ENCODE measurements at places on chromosomes 1 and 21. TPM values are rescaled to one million over a fixed set of nuclear protein-coding genes. Genes with fewer than 3 reads are reported as not detected.

DNA sequence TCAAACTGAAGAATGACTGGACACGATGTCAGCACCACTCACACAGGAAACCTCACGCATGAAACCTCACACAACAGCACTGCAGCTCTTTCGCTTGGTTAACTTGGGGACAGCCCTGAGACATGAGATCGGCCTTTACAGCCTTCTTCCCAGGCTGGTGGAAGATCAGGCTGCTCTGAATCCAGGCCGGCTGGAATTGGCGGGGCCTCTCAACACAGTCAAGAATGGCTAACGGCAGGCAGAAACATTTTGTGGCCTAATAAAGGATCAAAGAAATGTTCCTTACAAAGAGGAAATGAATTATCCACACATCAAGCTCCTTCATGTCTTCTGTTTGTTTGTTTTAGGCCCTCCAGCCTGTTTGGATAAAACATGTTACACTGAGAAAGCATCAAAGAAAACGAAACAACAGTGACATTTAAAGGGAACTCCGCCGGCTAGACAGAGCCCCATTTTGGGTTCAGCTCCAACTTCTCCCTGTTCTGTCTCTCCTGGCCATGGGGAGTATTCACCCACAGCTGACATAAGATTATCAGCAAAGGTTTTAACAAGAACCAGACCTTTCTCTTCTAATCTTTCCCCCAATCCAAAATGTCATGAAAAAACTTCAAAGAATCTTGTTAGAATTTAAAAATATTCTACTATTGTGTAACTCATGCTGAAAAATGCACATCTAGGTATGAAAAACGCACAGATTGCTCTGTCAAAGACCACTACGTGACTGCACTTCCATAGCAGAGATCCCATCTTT lies 131.2 kb downstream of the SLC45A1 start:
- no peak for DNase-seq

DNA sequence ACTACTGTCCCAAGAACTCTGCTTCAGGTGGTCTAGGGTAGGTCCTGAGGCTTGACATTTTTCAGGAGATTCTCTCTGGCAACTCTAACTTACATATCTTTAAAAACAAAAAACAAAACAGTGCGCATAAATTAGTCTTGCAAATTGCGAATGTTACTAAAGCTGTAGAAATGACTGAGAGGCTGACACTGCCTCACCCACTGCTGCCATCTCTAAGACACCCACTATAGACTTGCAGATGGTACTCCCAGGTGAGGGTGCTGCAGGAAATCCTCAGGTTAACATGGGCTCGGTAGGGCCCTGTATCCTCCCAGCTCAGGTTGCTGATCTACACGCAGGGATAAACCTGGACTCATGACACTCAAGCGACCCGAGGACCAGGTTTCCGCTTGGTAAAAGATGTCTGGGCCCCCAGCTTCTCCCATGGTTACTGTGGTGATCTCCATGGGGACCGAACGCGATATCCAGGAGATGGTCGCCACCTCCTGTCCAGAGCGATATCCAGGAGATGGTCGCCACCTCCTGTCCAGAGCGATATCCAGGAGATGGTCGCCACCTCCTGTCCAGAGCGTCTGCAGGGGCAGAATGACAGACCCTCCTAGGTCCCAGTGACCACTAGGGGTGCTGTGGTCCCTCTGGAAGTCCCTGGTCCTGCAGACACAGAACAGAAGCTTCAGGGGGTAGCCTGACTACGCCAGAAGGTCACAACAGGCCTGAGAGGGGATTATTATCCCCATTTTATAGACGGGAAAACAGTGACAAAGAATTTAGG lies 16.2 kb upstream of the LY9 start:
- DNase-seq = no peak

GRCh38 chr1:203663821-203664220 lies 37.2 kb downstream of the ATP2B4 start:
- DNase-seq = no peak

The AXDND1 gene
- not detected for total RNA-seq

DNA sequence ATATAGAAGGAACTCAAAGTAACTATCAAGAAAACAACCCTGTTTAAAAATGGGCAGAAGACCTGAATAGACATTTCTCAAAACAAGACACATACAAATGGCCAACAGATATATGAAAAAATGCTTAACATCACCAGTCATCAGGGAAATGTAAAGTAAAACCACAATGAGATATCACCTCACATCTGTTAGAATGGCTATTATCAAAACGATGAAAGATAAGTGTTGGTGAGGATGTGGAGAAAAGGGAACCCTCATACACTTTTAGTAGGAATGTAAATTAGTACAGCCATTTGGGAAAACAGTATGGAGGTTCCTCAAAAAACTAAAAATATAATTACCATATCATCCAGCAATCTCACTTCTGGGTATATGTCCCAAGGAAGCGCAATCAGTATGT lies 3.0 kb downstream of the CTSS start:
- DNase-seq = no peak

- no peak for DNase-seq
These were observed 64.7 kb downstream of the SGIP1 start for GRCh38 chr1:66598670-66599069.

- DNase-seq = no peak
These were observed 766 bp downstream of the ATP2B4 start for GRCh38 chr1:203627398-203627797.

- peak; percentile 93 for DNase-seq
These were observed 63.9 kb upstream of the EFHD2 start for GRCh38 chr1:15345705-15346345.

DNA sequence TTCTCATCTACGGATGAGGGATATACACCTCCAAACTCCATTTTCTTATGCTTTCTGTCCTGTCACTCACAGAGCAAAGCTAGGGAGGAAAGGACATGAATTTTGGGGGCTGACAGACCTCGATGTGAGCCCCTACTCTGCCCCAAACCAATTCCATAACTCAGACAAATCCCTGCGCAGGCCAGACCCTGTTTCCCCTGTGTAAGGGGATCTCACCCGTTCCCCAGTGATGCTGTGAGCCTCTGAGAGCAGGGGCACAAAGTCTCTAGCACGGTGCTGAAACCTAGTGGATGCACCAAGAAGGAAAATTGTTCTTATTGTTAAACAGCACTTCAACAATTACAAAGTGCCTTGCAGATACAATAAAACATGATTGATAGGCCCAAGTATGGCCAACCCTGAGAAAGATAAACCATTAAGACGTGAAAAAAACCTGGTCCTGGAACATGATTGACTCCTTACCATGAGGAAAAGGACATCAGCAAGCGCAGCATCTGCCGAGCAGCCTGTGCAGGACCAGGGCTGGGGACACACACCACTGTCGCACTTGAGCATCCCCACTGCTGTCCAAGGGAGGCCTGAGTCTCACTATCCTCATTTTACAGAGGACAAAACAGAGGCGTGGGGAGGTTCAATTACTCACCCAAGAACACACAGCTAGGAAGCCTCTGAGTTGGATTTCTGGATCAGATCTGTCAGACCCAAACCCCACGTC lies 137.8 kb downstream of the GLIS1 start:
- no peak for DNase-seq

GRCh38 chr1:234836776-234837357 lies 226.9 kb upstream of the IRF2BP2 start:
- DNase-seq = no peak

DNA sequence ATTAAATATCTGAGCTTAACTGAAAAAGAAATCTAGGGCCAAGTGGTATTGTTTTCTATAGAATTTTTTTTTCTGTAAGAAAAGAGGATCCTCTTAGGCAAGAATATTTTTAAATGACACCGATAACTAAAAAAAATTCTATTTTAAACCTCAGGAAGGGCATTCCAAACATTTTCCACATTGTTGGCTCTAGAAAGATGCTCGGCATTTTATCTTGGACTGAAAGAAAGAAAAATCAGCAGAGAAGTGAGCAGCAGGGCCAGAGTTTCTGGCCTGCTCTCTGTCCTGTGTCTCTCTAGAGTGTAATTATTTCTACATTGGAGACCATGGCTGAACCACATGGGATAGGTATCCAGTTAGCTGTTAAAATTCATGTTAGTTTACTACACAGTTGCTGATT lies 192.5 kb upstream of the GREM2 start:
- no peak for DNase-seq

- DNase-seq = no peak
These were observed 46.2 kb downstream of the MACF1 start for GRCh38 chr1:39250460-39251240.

- DNase-seq = no peak
These were observed 78.7 kb downstream of the SSBP3 start for GRCh38 chr1:54327386-54328065.

GRCh38 chr1:178644308-178645120 lies 80.5 kb upstream of the RALGPS2 start:
- DNase-seq = no peak

DNA sequence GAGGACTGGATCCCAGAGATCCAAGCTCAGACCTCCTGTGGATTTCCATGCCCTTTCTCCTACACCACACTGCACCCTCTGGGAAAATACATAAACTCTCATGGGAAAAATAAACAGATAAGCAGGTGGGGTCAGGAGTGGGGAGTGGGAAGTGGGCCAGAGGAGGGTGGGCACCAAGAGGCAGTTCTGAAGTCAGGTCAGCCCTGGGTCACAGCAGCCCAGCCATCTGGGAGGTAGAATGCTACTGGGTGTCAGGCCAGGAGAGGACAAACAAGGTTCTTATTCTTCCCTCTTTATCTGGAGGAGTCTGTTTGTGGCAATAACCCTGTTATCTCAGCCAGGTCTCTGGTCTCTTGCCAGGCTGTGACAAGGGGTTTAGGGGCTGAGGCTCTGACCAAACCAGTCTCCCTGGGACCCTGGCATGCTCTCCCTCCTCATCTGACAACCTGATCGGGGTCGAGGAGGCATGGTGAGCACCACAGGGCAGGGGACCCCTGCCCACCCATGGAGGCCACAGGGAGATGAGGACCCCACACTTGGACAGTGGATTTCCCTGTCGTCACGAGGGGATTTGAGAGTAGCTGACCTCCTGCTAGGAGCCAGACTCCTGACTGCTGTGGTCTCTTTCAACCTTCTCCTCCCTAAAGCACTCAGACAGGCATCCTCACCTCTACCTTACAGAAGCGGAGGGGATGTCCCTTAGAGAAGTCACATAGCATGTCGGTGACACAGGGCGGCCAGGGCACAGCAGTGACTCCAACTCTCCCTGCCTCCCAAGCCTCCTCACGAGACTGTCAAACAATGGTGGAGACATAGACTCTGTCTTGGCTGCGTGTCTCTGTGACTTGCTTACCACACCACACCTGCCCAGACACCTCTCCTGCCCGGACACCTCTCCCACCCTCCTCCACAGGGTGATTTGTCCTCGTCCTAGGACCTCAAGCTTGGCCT lies 51.3 kb upstream of the IFFO2 start:
- no peak for DNase-seq

- no peak for DNase-seq
These were observed 195.0 kb upstream of the OLFM3 start for GRCh38 chr1:102191723-102192122.

GRCh38 chr1:63612564-63612963 lies 19.4 kb downstream of the PGM1 start:
- no peak for DNase-seq

The DSCAM gene
- total RNA-seq = 0.06 TPM

DNA sequence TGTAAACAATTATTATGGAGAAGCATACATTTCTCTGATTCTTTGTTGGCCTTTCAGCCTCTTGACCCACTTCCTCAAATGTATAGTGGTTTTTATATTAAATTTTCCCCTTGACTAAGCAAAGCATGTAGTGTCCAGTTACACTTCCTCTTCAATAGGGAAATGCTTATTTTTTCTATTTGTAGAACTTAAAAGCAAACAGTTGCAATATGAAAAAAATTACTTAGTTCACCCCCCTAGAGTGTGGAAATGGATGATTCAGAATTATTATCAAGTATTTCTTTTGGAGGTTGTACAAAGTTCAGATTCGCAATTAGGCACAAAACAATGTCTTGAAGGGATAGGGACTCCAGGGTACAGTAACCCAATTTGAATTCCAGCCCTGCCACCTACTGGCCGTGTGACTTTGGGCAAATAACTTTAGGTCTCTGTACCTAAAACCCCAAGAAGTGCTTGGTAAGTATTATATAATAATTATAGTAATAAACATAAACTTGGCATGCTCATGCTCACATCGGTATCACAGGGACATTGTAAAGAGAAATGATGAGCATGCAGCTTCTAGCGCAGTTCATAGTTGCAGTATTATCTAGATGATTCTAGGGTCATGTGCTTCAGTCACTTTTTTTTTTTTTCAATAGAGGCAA lies 28.6 kb upstream of the IFNGR2 start:
- no peak for DNase-seq

DNA sequence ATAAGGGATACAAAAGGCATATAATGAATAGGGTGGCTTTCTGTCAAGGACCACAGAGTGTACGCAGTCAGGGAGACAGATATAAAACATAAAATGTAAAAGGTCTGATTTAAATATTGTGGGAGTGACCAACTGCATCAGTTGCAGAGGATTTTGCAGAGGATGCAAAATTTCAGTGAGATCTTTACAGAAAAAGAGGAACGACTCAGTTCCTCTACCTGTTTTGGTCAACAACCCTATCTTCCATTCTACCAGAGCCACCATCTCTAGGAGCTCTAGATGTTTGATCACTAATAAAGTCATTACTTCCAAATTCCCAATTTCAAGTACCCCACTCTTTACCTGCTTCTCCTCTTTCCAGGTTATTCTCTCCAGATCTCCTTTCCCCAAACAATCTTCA lies 16.5 kb downstream of the SOD1 start:
- DNase-seq = no peak

The PLEKHO1 gene
- 294 TPM for total RNA-seq

The HSD3B1 gene
- not detected for total RNA-seq

DNA sequence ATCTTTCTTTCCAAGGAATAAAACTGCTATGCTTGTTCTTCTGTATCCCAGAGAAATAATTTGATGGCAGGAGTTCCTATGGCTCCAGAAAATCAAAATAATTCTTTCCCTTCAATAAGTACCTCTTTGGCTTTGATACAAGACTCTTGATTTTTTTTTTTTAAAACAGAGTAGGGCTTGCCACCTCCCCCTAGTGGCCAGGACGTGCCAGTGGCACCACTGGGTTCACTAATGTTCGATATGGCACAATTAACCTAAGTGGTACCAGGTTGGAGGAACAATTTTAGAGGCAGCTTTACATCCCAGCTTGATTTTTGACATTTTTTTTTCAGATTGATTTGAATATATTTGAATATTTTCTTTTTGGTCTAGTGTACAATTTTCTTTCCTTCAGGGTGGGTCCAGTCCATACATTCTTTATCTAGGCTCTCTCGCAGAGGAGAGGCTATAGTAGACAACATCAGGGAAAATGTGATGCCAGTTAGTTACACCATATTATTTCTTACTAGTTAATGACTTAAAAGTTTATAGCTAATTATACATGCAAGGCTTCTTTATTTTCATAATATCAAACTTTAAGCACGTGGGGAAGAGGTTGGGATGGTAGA lies 330.9 kb downstream of the S1PR1 start:
- DNase-seq = no peak

Measured in esophagus muscularis mucosa (tissue), 4 donors.